Activated gamma-delta T cell treated with anti-CD3 and anti-CD28 coated beads, Interleukin-2, amount 50 U/mL, for 16 hours (primary cell): ENCODE measurements at places on chromosomes 2 and 18.

DNA sequence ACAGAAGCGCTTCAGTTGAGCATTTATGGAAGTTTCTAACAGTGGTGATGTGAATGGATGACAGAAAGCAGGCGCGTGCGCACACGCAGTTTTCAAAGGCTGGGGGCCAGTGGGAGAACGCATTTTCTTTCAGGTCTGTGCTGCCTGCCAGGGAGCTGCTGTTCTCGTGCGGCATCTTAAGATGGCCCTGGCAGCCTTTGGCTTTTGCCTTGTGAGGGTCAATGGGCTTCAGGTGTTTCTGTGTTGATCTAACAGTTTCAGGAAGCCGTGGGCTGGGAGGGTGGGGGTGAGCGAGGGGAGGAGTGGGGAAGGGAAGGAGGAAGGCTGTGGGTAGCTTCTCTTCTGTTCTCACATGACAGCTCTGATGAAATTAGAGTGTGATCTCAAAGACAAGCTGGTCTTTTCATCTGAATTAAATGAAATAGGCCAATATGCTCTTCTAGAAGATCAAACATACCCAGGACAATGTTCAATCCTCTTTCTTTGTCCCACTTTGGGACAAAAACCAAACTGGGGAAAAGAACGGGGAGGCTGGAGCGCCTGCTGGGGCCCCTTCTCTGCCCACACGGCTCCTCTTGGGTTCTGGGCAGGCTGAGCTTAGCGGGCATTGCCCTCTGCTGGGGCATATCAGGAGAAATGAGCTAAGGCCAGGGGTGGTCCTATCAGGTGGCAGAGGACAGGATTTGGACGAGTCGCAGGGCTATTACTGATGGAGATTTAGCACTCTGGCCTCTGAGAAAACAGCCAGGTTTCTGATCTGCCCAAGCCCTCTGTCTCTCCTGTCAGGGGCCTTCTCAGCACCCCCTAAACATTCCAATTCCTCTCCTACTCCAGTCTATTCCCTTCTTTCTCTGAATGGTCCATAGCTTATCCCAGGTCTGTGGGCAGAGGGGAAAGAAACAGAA lies 126.2 kb upstream of the LGALSL start:
- DNase-seq = peak; percentile 31

DNA sequence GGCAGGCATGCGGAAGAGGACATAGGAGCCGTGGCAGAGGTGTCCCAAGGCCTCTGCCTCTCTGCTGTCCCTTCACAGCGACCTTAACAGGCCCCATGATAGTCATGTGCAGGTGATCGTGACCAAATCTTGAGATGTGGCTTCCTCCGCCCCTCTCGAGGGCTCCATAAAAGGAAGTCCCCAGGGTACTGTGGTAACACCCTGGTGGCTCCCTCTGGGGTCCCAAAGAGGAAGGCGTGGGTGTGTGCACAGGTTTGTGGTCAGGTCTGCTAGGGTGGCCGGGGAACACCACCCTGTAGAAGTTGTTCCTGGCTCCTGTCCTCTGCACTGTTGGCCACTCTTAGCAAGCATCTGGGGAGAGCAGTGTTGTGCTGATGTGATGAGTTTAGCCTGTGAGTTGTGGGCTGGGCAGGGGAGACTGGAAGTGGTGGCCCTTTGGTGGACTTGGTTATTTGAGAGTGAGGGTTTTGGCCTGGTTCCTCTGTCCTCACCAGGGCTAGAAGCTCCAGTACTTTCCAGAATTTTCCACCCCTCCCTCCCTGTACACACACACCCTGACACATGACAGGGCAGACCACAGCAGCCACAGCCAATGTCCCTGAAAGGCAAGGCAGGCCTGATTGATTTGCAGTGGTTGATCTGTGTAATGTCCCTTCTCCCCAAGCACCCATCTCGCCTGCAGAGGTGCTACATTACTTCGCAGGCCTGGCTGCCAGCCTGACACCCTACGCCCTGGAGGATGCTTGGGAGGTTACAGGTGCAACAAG lies 68.9 kb upstream of the BOD1L2 start:
- DNase-seq = peak; percentile 39

GRCh38 chr2:100236166-100236565 lies 86.1 kb downstream of the LONRF2 start:
- DNase-seq = no peak

- no peak for DNase-seq
Observed at GRCh38 chr2:138209009-138209408, 244.7 kb downstream of the HNMT start.

GRCh38 chr18:70024093-70024492 lies 76.4 kb upstream of the CD226 start:
- DNase-seq = no peak

DNA sequence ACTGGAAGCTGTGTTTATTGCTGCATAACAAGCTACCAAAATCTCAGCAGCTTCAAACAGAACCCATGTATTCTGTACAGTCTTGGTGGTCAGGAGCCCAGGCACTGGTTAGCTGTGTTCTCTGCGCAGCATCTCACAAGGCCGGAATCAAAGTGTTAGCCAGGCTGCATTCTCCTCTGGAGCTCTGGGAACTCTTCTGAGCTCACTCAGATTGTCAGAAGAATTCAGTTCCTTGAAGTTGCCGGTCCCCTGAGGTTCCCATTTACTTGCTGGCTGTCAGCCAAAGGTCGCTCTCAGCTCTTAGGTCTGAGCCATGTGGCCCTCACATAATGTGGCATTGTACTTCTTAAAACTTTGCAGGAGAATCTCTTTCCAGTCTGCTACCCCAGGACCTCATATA lies 123.6 kb upstream of the SMIM21 start:
- no peak for DNase-seq

- DNase-seq = no peak
Observed at GRCh38 chr2:238505119-238505891, 78.6 kb downstream of the ASB1 start.

DNA sequence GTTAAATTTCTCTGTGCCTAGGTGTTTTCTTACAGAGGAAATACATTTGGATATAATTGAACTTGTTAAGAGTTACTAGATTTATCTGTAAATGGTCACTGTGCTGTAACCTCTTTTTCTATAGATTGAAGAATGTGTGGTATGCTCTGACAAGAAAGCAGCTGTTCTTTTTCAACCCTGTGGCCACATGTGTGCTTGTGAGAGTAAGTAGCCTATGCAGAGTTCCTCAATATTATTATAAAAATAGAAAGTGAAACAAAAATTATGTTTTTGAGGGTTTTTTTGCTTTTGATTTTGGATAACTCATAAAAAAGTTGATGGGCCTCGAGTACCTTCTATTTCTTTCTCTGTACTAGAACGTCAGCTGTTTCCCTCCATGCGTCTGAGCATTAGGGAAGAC lies 112.4 kb downstream of the MIB1 start:
- DNase-seq = no peak

DNA sequence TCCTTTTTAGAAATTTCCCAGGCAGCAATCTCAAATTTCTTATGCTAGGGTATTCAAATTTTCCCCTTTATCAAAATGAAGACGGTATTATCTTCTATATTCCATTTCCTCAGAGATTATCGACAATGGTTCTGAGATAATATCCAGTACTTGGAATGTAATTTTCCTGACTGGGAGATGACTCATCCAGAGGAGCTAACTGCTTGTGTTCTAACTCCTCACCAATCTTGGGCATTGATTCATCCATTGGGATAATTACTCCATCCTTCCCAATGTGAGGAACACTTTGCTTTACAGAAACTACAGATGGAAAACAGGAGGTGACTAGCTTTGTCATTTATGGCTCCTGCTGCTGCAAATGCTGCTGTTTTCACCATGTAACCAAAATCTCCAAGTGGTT lies 239.4 kb upstream of the LYPD1 start:
- no peak for DNase-seq

DNA sequence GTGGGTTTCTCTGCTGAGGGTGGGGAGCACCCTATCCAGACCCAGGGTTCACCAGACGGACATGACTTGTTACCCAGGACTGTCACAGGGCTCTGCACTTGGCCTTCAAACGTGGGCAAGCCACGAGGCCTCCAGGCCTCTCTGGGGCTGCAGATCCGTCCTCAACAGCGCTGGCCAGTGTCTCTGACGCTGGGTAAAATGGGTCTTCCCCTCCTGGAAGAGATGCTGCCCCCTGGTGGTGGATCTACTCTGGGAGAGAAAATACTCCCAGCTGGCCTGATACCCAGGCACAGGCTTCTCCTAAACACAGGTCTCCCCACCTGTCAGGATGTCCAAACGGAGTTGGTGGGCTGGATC lies 3.7 kb downstream of the GPR17 start:
- DNase-seq = peak; percentile 82

DNA sequence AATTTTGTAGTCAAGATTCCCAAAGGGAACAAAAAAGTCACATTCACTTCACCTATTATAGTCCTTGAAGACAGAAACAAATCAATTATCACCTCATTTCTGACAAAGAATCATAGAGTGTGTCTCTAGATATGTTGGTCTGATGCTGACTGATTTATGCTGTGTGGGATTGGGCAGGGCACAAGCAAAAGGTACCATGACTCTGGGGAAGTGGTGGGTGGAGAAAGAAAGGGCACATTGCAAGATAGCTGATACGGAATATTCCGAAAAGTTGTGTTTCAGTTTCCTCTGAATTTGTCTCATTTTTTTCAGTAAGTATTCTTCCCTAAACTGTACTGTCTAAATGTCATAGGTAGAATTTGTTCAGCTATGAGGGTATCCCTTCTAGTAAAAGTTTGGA lies 268.0 kb downstream of the MREG start:
- DNase-seq = no peak

- DNase-seq = no peak
Observed at GRCh38 chr18:5747678-5748077, 147.6 kb downstream of the TMEM200C start.

GRCh38 chr2:160139991-160140390 lies 60.1 kb downstream of the ITGB6 start:
- no peak for DNase-seq

DNA sequence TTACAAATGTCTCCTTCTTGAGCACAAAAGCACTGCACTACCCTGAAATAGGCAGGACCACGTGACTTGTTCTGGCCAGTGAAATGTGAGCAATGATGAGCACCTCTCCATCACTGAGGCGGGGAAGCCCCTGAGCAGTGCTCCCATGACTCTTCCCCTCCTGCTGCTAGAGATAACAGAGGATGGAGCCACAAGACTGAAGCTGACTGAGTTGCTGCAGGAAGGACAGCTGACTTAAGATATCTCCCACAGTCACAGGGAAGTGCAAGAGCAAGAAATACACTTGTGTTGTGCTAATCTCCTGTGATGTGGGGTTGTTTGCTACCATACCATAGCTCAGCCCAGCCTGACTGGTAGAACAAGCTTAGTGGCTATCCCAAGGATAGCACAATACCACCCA lies 38.7 kb downstream of the STK39 start:
- DNase-seq = no peak

DNA sequence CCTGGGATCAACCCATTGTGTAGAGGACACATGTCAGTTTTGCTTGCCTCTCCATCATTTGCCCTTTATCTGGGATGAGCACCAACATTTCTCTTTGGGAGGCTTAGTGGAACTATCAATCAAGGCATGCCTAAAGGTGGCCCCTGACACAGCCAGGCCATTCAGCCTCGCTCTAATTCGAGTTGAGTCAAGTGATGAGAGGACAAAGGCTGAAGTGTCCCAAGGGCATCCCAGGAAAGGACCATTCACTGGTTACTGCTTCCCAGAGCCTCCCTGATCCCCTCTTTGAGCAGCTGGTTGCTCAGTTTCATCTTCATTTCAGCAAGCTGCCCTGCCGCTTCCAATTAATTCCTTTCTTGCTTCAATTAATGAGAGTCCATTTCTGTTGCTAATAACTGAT lies 63.5 kb downstream of the DNER start:
- DNase-seq = no peak

DNA sequence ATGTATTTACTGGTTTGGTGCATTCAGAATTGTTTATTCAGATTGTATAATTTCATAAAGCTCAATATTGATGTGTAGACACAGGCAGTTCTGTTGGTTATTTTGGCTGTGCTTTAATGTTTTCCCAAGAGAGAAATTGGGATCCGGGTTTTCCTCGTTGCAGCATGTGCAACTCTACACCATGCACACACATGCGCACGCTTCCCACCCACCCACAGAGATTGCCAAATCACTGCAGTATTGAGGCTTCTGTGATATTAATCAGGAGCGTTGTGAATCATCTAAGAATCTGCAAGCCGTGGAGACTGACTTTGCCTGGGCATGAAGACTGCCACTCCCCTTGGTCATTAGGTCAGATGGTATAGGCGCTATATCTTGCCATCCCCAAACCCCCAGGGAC lies 571.5 kb downstream of the SLC4A3 start:
- DNase-seq = no peak

DNA sequence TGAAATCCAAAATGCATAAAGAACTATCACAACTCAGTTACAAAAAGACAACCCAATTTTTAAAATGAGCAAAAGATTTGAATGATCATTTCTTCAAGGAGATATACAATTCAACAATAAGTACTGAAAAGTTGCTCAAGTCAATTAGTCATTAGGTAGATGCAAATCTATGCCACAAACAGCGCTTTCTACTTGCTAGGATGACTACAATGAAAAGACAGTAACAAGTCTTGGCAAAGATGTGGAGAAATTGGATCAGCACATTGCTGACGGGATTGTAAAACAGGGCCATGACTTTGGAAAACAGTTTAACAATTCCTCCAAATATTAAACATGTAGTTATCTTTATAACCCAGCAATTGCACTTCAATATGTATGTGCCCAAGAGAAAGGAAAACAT lies 166.3 kb upstream of the MC4R start:
- no peak for DNase-seq

DNA sequence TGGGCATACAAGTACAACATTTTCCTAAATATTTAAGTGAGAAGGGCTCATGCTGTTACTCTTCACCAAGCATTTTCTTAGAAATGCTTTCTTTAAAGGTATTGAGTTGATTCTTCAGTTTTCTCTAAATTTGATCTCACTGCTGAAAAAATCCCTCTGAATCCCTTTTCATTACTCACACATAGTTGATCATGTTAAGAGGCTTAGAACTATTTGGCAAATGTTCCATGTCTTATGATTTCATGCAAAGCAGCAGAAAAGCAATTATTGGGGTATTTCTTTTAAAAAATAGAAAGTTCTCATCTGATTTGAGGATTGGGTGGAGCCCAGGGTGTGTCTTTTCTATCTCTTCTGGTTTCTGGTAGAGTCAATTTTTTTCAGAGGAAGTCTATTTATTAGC lies 1079.8 kb upstream of the ZEB2 start:
- no peak for DNase-seq
